ENCODE measurements at places on chromosomes 2 and 18. TPM values are rescaled to one million over a fixed set of nuclear protein-coding genes. Genes with fewer than 3 reads are reported as not detected.

Gene ALPP
- total RNA-seq: not detected

Gene BMP10
- not detected for total RNA-seq

Gene STEAP3
- total RNA-seq: 0.78 TPM

DNA sequence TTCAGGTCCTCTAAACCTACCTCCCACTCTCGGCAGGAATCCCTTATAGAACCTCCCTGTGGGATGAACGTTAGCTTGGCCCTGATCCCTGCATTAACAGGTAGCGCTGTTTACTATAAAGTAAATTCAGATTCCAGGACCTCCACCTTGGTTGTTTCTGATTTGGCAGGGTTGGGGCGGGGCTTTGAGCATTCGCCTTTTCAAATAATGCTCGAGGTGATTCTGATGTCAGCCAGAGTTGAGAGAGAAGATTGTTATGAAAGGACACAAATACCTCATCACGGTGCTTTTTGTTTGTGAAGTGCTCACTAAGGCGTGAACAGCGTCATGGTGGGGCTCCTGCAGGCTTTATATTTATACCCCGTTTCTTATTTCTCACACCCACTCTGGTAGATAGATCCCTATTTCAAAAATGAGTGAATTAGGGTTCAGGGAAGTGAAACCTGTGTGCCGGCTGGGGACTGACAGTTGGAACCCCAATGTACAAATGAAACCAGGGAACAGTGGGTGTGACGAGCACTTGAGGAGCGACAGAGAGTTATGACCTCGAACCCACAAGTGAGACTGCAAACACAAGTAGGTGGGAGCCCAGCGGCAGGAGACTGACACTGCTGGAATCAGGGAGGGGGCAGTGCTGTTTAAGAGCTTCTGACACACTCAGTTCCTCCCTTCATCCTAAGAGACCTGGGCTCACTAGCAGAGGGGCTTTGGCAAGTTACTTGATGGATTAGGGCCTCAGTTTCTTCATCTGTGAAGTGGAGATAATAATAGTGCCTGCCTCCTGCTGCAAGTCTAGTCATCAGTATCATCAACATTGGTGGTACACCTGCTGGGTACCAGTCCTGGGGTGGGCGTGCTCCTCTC lies 14.2 kb upstream of the CXCR4 start:
- peak; percentile 57 for DNase-seq

DNA sequence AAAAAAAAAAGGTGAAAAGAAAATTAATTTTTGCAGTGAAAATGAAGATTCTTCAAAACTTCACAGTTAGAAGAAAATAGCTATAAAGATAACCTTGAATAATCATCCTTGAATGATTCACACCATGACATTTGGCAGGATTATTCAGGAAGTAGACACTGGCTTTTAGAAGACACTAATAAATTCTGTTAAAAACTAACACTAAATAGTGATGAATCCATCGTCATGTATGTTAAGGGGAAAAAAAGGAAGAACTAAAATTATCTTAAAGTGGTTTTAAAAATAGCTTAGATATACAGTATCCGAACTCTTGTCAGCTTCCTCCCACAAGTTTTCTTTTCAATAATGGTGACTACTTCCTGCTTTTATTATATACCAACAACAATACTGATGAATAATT lies 10.2 kb downstream of the USP37 start:
- DNase-seq: no peak

- DNase-seq: no peak
These were observed 9.0 kb downstream of the TMEM214 start for GRCh38 chr2:27041752-27042151.

GRCh38 chr2:20167356-20167755 lies 57.6 kb downstream of the SDC1 start:
- DNase-seq: no peak

- no peak for DNase-seq
These were observed 76.5 kb downstream of the ZNF521 start for GRCh38 chr18:25275412-25276001.

DNA sequence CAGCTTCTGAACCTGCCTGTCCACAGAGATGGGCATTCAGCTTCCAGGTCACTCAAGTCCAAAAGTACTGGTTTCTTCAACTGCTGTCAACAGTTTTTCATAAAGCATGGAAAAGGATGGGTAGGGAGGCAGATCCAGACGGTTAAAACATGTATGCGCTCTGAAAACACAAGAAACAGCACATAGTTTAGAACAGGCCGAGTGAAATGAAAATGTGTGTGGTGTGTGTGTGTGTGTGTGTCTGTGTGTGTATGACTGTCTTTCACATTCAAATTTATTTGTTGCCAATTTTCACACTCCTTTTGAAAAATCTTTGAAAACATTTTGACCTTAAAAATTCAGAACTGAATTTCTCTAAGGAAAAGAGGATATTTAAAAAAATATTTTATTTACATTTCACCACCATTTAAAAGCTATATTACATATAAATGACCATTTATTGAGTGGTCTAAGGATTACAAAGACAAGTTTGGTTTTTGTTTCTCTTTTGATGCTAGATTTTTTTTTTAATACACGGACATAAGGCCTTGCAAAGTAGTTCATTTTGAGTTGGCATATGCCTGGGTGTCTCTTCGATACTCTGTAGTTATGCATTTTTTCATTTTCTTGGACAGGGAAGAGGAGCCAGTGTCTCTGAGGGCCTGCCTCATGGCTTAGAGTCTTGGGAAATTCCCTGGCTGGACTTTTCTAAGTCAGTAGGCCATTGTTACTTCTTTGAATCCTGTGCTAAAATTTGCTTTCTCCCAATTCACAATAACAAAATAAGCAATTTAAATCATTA lies 30.0 kb upstream of the STK17B start:
- DNase-seq: no peak

- DNase-seq: no peak
These were observed 559.2 kb downstream of the RNF144A start for GRCh38 chr2:7476371-7476770.

- no peak for DNase-seq
These were observed 188.9 kb downstream of the C1D start for GRCh38 chr2:67873916-67874315.
